ENCODE measurements at places on chromosomes 3 and 15.

DNA sequence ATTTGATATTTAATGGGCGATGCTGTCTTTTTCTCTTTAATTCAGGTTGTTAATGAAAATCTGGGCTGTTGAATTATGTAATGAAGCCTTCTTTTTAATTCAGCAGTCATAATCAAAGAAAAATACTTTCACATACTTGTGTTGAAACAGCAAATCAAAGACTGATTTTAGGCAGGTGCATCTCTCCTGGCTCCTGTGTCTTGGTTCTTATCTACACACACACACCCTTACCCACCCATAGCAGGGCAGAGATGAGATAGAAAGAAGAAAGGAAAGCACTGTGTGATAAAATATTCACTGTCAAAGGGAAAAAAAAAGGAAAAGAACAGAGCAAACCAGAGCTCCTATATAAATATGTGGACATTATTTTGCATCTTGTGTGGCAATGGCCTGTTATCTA is 130.6 kb upstream of the CGNL1 start:
- no peak for DNase-seq

GRCh38 chr3:171838218-171838720 is 4.9 kb upstream of the TMEM212 start:
- DNase-seq, result no peak

GRCh38 chr15:72940229-72940622 is 112.0 kb upstream of the NEO1 start:
- DNase-seq, result no peak

DNA sequence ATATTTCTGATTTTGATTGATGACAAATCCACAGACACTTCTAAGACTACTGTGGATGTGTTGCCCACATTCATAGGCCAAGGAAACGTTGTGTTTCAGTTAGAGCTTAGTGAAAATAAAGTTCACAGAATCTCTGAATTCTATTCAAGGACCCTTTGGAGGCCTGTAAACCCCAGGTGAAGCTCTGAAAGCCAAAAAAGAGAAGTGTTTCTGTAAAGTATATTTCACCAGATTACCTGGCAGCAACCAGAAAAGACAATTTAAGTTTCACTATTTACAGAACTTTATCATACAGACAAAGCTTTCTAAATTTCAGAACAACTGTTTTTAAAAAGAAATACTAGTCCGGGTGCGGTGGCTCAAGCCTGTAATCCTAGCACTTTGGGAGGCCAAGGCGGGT is 2.6 kb downstream of the CLPX start:
- DNase-seq, result no peak

DNA sequence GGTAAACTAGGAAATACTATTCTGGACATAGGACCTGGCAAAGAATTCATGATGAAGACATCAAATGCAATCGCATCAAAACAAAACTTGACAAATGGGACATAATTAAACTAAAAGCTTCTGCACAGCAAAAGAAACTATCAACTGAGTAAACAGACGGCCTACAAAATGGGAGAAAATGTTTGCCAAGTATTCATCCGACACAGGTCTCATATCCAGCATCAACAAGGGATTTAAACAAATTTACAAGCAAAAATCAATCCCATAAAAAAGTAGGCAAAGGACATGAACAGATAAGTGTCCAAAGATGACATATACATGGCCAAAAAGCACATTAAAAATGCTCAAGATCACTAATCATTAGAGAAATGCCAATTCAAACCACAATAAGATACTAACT is 1088.9 kb downstream of the NAALADL2 start:
- DNase-seq, result no peak

GRCh38 chr3:53478921-53479664 is 15.3 kb upstream of the CACNA1D start:
- DNase-seq, result no peak
